ENCODE measurements at places on chromosomes 6 and 20. TPM values are rescaled to one million over a fixed set of nuclear protein-coding genes. Genes with fewer than 3 reads are reported as not detected.

DNA sequence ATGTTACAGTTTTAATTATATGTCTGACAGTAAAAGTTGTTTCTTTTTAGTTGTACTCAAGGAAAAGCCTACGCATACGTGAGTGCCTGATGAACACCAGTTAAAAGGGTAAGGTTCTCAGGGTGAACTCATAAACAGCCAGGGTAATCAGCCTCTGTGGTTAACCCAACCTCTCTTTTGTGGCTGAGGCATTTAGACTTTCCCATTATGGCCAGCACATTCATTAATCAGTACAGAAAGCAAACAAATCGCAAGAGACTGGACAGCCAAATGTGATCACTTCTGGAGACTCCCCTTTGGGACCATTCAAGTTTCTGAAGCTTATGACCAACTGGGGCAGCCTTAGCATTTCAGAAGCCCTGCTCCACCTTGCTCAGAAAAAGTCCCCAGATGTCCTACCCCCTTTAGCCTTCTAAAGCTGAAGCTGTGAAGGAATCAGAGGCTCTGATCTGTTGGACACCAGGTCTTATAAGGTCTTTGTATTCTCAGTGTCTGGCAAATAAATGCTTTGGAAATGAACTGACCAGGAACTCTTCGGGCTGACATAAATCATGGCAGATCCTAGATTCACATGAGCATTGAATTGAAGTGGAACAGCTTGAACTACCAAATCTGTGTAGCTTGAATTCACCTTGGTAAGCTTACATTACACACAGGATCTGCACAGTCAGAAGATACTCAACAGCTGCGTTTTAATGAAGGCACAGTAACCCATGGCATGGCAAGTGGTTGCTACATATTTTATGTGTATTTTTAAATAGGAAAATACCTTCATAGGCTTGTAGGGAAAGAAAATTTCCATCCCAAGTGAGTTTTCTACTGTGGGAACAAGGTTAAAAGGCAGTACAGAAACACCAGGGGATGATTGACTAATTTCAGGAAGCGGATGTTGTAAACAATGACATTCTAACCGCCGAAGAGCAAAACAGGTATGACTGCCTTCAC is 18.7 kb downstream of the IL20RA start:
- no peak for DNase-seq

DNA sequence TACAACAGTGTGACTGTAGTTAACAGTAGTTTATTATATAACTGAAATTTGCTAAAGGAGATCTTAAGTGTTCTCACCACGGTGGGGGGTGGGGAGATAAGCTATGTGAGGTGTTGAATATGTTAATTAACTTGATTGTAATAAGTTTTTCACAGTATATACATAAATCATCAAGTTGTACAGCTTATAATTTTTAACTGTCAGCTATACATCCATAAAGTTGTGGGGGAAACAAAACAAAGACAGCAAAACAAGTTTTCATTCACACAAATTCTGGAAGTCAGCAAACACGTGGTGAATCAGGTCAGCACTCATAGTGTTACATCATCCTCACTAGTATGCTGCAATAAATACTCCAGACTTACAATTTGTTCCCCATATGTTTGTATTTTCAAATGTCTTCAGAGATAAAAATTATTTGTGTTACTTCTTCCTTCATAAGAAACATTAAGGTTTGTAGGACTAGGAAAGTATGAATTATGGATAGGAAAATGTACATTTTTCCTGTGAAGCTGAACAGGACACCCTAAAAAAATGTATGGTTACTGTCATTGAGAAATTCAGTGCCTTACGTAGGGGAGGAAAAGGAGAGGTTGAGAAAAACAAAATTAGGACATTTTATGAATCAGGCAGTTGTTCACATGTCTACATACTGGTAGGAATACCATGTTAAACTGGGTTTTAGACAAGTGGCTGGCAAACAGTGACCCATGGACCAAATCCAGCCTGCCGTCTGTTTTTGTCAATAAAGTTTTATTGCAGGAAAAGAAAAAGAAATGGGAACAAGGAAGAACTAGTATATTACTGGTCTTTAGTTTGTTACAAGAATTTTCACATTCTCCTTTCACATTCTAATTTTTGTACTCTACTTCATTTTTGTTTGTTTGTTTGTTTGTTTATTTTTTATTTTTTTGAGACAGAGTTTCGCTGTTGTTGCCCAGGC is 6.0 kb downstream of the SUMO4 start:
- DNase-seq = no peak

GRCh38 chr20:31565699-31566318 is 39.3 kb upstream of the ID1 start:
- DNase-seq = no peak

GRCh38 chr6:53236241-53236640 is 87.6 kb upstream of the GCM1 start:
- no peak for DNase-seq

Gene TAB2
- 36.0 TPM for total RNA-seq
